Stomach (tissue), 19 donors: ENCODE measurements at places on chromosomes 5 and 9. TPM values are rescaled to one million over a fixed set of nuclear protein-coding genes. Genes with fewer than 3 reads are reported as not detected.
A peak's percentile ranks its signal among the peaks of the same experiment; 100 is the strongest.

DNA sequence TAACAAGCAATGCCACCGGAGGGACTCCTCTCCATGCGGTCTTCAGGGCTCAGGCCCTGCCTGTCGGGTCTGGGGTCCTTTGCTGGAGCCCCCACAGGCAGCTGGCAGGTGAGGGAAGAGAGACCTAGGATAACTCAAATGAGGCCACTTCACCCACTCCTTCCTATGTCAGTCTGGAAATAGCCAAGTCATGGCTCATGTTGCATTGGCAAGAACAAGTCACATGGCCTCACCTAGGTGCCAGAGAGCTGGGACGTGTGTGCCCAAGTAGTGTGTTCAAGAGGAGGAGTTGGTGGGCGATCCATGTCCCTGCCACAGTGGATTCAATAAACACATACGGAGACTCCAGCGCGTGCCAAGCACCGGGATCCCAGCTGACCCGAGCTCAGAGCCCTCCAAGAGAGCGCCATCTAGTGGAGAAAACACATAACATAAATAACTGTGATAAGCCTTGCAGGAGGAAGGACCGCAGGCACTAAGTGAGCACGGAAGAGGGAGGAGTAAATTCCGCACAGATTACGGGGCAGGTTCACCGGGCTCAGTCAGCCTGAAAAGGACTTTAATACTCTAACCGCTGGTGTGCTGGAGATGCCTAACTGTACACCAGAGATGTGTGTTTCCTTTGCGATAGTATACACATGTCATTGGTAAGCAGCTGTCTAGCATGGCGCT is 580.8 kb downstream of the CCDC171 start:
- no peaks in the 10 kb centered on the region for H3K27me3 ChIP-seq
- H3K4me3 ChIP-seq = no peak overlapping the region
- no peaks in the 10 kb centered on the region for H3K4me1 ChIP-seq

DNA sequence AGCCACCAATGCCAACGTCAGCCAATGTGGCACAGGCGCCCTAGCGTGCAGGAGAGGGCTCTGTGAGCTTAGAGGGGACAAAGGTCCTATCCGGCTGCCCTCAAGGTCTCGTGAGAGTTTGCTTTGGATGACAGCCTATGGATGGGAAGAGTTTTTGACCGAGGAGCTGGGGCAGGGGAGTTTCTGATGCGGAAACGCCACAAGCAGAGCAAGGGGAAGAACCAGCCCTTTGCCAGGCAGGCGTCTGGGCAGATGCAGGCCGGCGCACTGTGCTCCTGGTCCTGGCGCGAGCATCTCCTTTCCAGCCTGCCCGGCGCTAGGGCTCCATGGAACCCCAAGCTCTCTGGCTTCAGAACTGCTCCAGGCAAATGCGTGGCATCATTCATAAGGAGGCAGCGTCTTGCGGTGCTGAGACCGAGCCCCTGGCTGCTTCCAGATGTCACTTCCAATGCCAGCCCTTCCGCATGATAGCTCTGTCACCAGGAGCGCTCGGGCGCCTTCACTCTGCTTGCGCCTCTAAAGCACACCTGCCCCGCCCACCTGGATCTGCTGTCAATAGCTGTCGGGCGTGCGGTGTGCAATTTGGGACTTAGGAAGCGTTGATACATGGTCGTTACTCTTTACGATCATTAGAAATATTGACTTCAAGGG is 374.9 kb upstream of the IRX1 start:
- no peak overlapping the region for H3K27ac ChIP-seq
- H3K4me1 ChIP-seq = no peaks in the 10 kb centered on the region
- H3K4me3 ChIP-seq = no peak overlapping the region

GRCh38 chr5:55720188-55720703 is 8.1 kb upstream of the SLC38A9 start:
- no peaks in the 10 kb centered on the region for H3K36me3 ChIP-seq
- no peak overlapping the region for H3K27ac ChIP-seq
- H3K4me3 ChIP-seq = no peak overlapping the region

GRCh38 chr5:86918246-86918645 is 300.5 kb downstream of the COX7C start:
- H3K27me3 ChIP-seq = no peaks in the 10 kb centered on the region
- no peak for DNase-seq
- no peak overlapping the region for H3K4me3 ChIP-seq
- no peak overlapping the region for H3K27ac ChIP-seq
- H3K4me1 ChIP-seq = no peaks in the 10 kb centered on the region

GRCh38 chr5:39850291-39850690 is 425.5 kb upstream of the DAB2 start:
- H3K4me3 ChIP-seq = no peak overlapping the region
- DNase-seq = no peak
- H3K27ac ChIP-seq = no peak overlapping the region
- H3K27me3 ChIP-seq = no peaks in the 10 kb centered on the region
- no peaks in the 10 kb centered on the region for H3K36me3 ChIP-seq

The GGTA1 gene
- total RNA-seq = 7.0 TPM

GRCh38 chr9:94068257-94068656 is 16.0 kb upstream of the PTPDC1 start:
- H3K36me3 ChIP-seq = no peaks in the 10 kb centered on the region
- H3K4me1 ChIP-seq = peaks cover 8% of the 10 kb centered on the region
- no peak overlapping the region for H3K27ac ChIP-seq
- H3K4me3 ChIP-seq = no peak overlapping the region
- no peak for DNase-seq

The TAF11L10 gene
- total RNA-seq = not detected

The FGF10 gene
- total RNA-seq = 31.2 TPM

DNA sequence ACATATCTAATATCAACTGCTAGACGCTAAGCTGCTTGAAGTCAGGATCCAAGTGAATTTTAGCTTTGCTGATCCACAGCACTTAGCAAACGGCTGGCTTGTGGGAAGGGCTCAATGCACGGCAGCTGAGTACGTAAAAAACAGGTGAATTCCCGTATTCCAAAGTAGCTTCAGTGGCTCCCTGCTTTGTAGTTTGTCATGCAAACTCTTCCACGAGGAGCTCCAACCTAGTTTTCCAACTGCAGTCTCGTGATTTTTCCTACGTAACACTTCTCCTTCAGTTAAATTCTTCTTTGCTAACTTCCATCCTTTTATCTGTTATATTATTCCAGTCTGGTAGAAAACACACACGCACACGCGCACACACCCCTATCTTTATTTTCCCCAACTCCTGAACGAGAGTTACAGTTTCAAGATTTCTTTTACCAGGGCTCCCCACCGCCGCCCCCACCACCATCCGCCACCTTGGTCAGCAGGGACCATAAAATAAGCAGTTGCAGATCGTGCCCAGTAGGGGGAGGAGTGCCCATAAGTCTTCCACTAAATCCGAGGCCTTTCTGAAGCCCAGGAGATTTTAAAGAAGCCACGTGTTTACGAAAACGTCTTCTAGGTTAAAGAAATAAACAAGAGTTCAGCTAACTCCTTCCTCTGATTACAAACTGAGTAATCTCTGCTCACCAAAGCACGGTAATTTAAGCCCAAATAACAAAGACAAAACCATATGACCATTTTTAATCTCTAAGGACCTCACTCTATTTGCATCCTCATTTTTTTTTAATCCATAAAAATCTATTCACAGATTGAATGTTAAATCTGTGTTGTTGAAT is 34.8 kb upstream of the TRIO start:
- no peaks in the 10 kb centered on the region for H3K27me3 ChIP-seq
- DNase-seq = peak; percentile 71
- H3K27ac ChIP-seq = peak overlapping the region; percentile 35
- H3K36me3 ChIP-seq = no peaks in the 10 kb centered on the region
- H3K4me3 ChIP-seq = peak overlapping the region; percentile 23

GRCh38 chr9:37927132-37927531 is 23.2 kb upstream of the SLC25A51 start:
- H3K4me3 ChIP-seq = no peak overlapping the region
- H3K27me3 ChIP-seq = no peaks in the 10 kb centered on the region
- H3K36me3 ChIP-seq = peaks cover 8% of the 10 kb centered on the region
- H3K27ac ChIP-seq = no peak overlapping the region
- no peak for DNase-seq

The HCN1 gene
- 0.92 TPM for total RNA-seq

GRCh38 chr9:76697081-76697480 is 67.2 kb upstream of the PCA3 start:
- no peak overlapping the region for H3K27ac ChIP-seq
- no peak overlapping the region for H3K4me3 ChIP-seq
- no peak for DNase-seq
- H3K27me3 ChIP-seq = no peaks in the 10 kb centered on the region
- H3K4me1 ChIP-seq = peaks cover under 1% of the 10 kb centered on the region

DNA sequence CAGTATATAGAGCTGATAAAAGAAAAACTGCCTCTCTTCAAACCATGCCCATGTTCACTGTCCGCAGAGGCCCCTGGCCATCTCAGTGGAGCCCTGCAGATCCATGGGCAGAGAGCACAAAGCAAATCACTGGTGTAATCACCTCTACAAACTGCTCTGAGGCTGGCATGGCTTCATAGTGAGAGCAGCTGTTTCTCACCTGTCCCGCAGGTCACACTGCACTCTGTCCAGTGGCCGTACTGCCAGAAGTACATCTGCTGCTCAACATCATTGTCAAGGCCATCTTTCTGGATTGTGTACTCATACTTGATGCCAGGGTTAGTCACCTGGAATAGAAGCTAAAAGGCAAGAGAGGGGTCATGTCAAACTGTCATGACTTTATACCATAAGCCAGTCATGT is 173.3 kb downstream of the TARS1 start:
- no peaks in the 10 kb centered on the region for H3K27me3 ChIP-seq
- DNase-seq = no peak
- H3K36me3 ChIP-seq = no peaks in the 10 kb centered on the region
- H3K4me3 ChIP-seq = no peak overlapping the region
- H3K27ac ChIP-seq = no peak overlapping the region

DNA sequence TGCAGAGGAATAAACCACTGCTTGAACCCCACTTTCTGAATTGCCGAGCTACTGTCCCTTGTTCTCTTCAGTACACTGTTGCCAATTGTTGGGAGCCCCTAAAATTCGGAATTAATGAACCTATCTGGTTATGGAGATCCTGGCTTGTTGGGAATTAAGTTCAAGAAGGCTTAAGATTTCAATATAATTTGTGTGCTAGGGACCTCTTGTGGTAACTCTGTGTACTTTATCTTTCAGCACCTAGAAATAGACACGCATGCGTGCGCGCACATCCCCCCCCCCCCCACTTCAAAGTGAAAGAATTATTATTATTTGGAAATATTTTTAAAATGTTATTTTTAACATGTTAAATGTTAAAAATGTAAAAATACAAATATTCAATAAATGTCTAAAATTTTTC is 53.3 kb upstream of the FAM169A start:
- no peak overlapping the region for H3K27ac ChIP-seq
- DNase-seq = peak; percentile 78
- no peaks in the 10 kb centered on the region for H3K4me1 ChIP-seq
- no peaks in the 10 kb centered on the region for H3K36me3 ChIP-seq
- no peak overlapping the region for H3K4me3 ChIP-seq

The ANKRD18A gene
- total RNA-seq = 5.8 TPM

- H3K27me3 ChIP-seq = no peaks in the 10 kb centered on the region
- no peak overlapping the region for H3K4me3 ChIP-seq
- no peak overlapping the region for H3K27ac ChIP-seq
- no peaks in the 10 kb centered on the region for H3K36me3 ChIP-seq
- no peak for DNase-seq
Observed at GRCh38 chr9:110087605-110088004, 120.4 kb downstream of the C9orf152 start.

DNA sequence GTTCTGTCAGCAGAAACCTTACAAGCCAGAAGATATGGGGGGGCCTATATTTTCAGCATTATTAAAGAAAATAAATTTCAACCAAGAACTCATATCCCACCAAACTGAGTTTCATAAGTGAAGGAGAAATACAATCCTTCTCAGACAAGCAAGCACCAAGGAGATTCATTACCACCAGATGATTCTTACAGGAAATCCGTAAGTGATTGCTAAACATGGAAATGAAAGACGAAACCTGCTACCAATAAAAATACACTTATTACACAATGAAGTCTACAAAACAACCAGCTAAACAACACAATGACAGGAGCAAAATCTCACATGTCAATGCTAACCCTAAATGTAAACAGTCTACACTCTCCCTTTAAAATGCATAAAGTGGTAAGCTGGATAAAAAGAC is 17.8 kb upstream of the C9orf72 start:
- no peaks in the 10 kb centered on the region for H3K4me1 ChIP-seq
- H3K4me3 ChIP-seq = no peak overlapping the region
- H3K27ac ChIP-seq = no peak overlapping the region
- H3K27me3 ChIP-seq = no peaks in the 10 kb centered on the region
- no peak for DNase-seq

DNA sequence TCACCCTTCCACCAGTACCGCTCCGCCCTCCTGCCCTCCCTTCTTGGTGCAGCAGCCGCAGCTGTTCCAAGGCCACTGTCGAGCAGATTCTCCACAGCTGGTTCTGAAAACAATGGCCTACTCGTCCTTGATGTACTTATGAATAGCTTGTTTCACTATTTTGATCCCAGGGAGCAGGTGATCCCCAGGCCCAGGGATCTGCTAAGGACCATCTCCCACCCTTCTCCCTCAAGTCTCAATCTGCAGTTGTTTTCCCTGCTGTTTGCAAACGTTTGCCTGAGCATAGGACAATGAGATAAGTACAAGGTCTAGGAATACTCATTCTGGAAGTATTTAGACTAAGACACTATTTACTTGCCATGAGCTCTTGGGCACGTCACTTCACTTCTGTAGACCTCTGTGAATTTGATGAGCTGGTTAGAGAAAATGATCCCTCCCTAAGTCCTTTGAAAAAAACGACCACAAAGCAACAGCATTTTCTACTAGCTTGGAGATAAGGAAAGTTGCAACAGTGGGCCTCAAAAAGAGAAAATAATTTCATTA is 1.8 kb downstream of the LURAP1L start:
- H3K27me3 ChIP-seq = no peaks in the 10 kb centered on the region
- peak overlapping the region; percentile 89 for H3K27ac ChIP-seq
- H3K4me3 ChIP-seq = peak overlapping the region; percentile 78
- DNase-seq = no peak
- no peaks in the 10 kb centered on the region for H3K36me3 ChIP-seq
- peaks cover 3% of the 10 kb centered on the region for H3K4me1 ChIP-seq

DNA sequence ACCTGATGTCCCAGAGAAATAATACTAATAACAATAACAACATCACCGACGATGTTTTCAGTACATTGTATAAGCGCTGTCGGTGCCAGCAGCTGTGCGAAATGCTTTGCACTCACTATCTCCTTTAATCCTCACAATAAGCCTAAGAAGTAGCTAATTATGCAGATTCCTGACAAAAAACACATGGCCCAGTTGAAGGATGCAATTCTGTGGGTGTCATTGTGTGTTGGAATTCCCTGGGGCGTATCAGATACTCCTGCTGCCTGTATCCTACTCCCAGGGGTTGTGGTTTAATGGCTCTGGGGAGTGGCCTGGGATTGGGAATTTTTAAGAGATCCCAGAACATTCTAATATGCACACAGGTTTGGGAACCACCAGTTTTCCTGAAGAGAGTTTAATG is 154.0 kb downstream of the RGS3 start:
- H3K4me3 ChIP-seq = no peak overlapping the region
- no peaks in the 10 kb centered on the region for H3K36me3 ChIP-seq
- peaks cover 48% of the 10 kb centered on the region for H3K4me1 ChIP-seq
